ENCODE measurements at places on chromosomes 3 and 15. TPM values are rescaled to one million over a fixed set of nuclear protein-coding genes. Genes with fewer than 3 reads are reported as not detected.

RPL4 gene
- total RNA-seq: 3,009 TPM

EPHA3 gene
- total RNA-seq: 10.1 TPM

GPX1 gene
- total RNA-seq: 125 TPM

CASR gene
- total RNA-seq: not detected

Data from regular cardiac myocyte (primary cell).